ENCODE measurements at places on chromosomes 11 and 22.

DNA sequence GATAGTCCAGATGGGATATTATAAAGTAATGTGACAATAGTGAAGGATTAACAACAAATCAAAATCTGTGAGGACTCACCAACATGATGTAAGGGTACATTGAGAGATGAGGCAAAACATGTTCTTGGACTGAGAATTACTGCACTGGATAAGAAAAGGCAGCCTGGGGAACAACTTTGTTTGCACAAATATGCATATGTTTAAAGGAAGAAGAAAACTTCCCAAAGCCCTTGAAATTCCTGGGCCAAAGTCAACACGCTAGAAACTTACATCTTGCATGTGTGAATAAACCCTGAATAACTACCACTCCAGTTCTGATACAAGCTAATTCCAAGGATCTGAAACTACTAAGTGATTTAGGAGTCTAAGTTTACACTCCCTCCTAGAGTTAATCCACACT lies 1.1 kb downstream of the OR52A5 start:
- no peak for DNase-seq

GRCh38 chr11:86671531-86672006 lies 847 bp downstream of the ME3 start:
- DNase-seq: no peak

DNA sequence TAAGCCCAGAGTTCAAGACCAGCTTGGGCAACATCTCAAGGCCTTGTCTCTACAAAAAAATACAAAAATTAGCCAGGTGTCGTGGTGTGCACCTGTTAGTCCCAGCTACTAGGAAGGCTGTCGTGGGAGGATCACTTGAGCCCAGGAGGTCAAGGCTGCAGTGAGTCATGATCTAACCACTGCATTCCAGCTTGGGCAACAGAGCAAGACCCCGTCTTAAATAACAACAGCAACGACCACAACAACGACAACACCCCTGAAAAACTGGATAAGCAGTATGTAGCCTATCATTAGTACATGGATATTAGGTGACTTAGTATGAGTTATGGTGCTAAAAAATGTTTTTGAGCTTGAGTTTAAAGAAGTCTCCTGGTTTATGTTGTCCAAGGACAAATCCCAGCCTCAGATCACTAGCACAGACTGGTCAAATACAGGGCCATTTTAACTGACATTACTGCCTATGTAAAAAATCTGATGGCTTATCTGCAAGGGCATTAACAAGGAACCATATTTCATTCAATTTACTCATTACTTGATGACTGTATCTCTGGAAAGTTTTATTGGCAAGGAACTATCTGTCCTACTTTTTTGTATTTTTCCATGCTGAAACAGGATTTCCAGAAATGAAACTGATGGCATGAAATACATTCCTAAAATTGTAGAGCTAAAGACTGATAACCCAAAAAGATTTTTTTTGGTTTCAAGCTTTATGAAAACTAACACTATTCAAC lies 23.4 kb downstream of the C2CD3 start:
- DNase-seq: no peak

DNA sequence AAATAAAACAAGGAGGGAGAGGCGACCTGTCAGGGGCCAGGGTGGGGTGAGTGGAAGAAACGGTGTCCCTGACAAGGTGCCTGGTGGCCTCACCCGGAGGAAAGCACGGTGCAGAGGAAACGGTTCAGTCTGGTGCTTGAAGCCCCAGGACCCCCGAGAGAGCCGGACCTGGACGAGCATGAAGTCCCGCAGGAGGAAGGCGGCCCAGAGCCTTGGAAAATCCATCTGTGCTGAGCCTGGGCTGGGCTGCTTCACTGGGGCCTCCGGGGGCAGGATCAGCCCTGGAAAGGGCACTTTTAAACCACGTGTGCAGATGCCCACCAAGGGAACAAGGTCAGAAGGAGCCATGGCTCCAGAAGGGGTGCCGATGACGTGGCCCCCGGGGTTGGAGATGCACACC lies 467.3 kb downstream of the OPCML start:
- no peak for DNase-seq

GRCh38 chr11:126468102-126468521 lies 112.6 kb downstream of the ST3GAL4 start:
- no peak for DNase-seq

DNA sequence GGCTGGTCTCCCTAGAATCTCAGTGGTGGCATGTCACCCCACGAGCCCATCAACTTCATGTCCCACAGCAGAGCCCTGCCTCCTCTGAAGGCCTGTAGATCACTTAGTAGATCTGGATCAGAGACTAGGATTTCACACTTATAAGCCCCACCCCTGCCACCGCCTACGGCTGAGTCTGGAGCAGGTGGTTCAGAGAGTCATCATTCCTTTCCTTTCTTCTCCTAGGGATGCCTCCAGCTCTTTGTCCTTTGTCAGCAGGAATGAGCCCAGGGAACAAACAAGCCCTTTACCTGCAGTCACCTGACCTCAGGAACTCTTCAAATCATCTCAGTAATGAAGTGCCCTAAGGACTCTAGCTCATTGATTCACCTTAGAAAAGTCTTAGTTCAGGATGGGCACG lies 37.8 kb downstream of the SCGB1A1 start:
- no peak for DNase-seq

GRCh38 chr11:122305426-122306320 lies 189.7 kb upstream of the BLID start:
- no peak for DNase-seq

GRCh38 chr11:124123622-124124021 lies 8.4 kb downstream of the VWA5A start:
- DNase-seq: no peak

DNA sequence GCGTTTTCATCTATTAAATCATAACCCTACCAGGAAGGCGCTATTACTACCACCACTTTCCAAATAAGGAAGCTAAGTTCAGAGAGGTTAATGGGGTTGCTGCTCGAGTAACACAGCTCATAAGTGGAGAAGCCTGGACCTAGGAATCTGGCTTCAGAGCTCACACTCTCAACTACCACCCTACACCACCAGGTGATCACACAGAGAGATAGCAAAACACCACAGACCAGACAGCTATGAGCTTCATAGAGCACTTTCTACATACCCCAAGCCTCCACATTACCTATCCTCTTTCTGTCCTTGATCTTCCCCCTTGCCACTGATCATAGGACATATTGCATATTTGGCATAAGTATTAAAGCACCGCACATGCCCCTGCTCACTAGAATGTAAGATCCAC lies 65.4 kb downstream of the TIMP3 start:
- no peak for DNase-seq

- DNase-seq: no peak
Measured at GRCh38 chr11:68082481-68082880, 38.7 kb downstream of the CHKA start.

DNA sequence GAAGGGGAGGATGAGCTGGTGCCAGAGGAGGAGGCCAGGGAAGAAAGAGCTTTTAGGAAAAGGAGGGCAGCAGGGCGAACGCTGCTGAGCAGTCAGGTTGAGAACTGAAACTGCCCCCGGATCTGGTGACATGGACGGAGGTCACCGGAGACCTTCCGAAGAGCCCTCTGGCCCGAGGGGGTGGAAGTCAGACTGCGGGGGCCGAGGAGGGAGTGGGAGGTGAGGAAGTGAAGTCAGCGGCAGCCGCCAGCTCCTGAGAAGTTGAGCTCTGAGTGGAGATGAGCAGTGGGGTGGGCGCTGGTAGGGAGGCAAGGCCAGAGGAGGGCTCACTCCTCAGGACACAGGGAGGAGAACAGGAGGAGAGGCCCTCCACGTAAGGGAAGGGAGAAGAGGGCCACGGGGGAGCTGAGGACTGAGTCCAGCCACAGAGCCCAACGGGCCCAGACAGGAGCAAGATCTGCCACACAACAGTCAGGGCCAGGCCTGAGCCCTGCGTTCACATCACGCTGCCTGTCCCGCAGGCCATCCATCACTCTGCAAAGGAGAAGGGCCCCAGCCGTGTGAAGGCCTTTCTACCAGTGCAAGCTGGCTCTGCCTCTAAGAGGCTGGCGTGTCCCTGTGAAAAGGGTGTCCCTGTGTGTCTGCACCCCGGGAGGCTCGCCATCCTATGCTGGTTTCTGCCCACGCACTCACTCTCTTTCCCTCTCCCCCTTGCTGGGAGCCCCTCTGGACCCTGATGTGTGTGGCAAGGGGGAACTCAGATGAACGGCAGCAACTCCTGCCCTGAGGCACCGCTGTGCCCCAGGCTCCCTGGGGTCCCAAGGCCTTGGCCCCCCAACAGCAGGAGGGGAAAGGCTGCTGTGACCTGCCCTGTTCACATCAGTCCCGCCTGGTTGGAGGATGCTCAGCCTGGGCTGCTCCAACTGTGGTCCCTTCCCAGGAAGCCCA lies 19.0 kb upstream of the LRRC32 start:
- no peak for DNase-seq

DNA sequence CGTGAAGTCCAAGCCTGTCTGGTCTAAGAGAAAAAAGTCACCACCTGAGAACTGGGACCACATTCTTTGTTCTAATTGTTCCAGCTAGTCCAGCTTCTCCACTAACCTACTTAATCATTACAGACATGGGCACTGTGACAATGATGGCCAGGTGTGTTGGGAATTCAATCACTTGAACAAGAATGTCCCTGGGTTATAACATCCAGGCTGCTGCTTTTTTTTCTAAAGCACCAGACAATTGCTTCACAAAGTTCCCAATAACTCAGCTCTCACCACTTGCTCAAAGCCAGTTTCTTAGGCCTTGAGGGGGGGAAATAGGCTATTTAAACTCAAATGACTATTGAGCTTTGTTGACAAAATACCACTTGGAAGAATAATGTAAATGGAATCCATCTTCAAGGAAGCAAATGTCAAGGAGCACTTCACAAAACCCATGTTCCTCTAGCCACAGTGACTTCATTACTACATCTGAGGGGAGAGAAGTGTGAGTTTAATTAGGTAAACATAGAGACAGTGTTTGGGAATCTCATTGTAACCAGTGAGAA lies 80.3 kb downstream of the ME3 start:
- DNase-seq: no peak

- no peak for DNase-seq
Measured at GRCh38 chr11:65861533-65862183, 1.4 kb downstream of the MUS81 start.

- no peak for DNase-seq
Measured at GRCh38 chr22:45529971-45530575, 27.4 kb downstream of the FBLN1 start.

GRCh38 chr11:125561924-125562323 lies 7.4 kb upstream of the EI24 start:
- no peak for DNase-seq

GRCh38 chr11:83195143-83195466 lies 1.6 kb downstream of the ANKRD42 start:
- no peak for DNase-seq

DNA sequence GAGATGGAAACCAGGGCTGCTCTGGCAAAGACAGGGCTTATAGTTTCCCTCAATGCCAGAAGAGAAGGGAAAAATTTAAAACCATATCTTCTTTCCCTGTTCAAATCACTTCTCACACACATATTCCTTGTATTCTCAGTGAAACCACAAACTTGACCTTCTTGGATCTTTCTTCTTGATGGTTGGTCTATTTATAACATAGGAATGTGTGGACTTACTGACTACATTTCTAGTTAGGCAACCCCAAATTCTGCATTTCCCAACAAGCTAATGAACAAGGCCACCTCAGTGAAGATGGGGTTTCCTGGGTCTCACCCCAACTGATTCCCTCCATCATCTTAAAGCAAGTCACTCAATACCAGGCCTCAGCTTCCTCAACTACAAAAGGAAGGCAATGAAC lies 3.8 kb upstream of the QSER1 start:
- no peak for DNase-seq

GRCh38 chr11:73182824-73183321 lies 35.2 kb upstream of the P2RY2 start:
- no peak for DNase-seq

DNA sequence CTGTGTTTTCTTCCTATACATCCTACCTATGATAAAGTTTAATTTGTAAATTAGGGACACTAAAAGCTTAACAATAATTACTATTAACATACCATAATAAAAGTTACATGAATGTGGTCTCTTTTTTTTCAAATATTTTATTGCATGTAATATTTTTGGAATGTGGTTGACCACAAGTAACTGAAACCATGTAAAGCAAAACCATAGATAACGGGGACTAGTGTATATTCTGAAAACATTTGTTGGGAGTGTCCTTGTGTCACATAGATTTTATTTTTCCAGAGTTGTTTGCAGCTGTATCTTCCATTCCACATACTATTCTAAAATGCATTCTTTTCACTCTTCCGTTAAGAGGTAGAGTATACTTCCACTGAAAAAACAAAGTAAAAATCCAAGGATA lies 200.4 kb downstream of the KIF18A start:
- no peak for DNase-seq

DNA sequence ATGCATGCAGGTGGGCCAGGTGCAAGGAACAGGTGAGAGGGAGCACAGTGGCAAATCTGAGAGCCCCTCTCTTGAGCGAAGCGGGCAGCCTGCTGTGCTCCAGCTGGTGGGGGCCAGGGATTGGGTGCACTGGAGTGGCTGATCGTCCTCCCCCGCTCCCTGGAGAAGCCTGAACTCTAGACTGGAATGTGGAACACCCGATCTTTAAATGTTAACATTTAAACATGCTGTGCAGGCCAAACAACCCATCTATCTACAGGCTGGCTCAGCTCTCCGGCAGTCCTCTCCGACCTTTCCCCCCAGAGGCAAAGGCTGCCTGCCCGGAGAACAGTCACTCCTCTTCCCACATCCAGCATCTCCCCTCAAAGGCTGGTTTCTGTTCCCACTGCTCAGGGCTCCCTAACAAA lies 5.1 kb downstream of the MRGPRF start:
- no peak for DNase-seq

DNA sequence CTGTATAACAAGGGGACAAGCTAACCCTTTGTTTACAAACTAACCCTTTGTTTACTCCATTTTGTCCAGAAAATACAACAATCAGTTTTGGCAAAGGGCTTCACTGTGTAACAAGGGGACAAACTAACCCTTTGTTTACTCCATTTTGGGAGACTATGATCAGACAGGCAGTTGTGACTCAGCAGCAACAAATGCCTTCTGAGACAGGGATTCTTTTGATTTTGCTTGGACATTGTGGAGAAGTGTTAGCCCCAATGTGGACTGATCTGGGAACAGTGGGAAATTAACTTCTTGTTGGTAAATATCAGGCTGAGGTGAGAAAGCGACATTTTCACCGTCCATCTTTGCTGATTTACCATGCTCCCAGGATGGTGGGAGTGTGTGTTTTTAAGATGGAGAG lies 983 bp downstream of the EHF start:
- no peak for DNase-seq

GRCh38 chr11:120612513-120613263 lies 101.1 kb downstream of the GRIK4 start:
- DNase-seq: no peak

DNA sequence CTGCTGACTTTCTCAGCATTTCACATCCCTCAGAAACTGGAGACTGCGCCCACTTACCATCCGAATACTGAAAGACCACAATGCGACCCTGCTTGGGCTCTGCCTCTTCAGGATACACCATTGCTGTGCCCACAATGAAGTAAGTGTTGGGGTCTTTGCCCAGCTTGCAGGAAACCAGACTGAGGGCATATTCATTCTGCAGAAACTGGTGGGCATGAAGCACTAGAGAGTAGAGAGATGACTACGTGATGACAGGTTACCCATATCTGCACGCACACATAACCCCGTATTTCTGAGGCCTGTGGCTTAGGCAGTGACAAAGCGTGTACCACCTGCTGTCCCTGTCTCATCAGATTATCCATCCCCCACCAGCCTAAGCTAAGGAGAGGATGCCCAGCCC lies 14.6 kb upstream of the VWCE start:
- DNase-seq: no peak

All from effector CD8-positive, alpha-beta T cell (primary cell).